ENCODE measurements at places on chromosomes 16 and 17.
A peak's percentile ranks its signal among the peaks of the same experiment; 100 is the strongest.

GRCh38 chr16:50607970-50608557 lies 59.9 kb downstream of the NKD1 start:
- no peak for DNase-seq

DNA sequence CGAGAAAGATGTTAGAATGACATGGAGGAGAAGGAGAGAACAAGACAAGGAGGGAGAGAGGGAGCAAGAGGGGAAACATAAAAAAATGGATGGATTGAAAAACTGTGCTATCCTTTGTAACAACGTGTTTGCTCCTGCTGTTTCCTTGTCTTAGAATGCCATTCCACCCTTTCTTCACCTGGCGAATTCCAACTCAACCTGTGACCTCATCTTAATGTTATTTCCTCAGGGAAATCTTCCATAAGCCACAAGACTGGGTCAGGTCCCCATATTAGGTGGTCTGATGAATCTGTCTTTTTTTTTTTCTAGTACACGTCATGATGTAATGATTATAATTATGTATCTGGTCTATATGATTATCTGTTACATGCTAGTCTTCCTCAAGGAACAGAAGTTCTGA lies 195.0 kb upstream of the MAF start:
- no peak for DNase-seq

GRCh38 chr17:45940826-45941225 lies 46.5 kb downstream of the MAPT start:
- DNase-seq = peak; percentile 60

GRCh38 chr17:13986855-13987254 lies 82.4 kb upstream of the COX10 start:
- no peak for DNase-seq

DNA sequence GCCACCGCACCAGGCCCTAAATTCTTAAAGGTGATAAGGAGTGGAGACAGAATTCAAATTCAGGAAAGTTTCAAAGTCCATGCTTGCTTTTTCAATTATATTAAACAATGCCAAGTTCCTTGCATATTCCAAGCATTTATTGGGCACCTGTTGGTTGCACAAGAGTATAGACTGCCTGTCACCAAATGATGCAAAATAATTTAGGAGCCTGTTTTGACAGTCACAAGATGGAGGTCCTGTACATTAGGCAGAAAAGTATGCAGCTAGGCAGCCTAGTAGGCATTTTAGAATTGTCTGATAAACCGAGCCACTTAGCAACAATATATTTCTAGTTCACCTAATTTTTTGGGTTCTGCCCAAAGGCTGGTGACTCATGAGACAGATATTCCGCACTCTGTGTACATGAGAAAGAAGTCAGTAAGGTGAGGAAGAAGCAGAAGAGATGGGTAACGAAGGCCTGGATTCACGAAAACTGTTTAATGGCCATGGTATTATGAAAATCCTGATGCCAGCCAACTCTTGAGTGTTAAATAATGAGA lies 7.3 kb downstream of the ACACA start:
- DNase-seq = no peak

DNA sequence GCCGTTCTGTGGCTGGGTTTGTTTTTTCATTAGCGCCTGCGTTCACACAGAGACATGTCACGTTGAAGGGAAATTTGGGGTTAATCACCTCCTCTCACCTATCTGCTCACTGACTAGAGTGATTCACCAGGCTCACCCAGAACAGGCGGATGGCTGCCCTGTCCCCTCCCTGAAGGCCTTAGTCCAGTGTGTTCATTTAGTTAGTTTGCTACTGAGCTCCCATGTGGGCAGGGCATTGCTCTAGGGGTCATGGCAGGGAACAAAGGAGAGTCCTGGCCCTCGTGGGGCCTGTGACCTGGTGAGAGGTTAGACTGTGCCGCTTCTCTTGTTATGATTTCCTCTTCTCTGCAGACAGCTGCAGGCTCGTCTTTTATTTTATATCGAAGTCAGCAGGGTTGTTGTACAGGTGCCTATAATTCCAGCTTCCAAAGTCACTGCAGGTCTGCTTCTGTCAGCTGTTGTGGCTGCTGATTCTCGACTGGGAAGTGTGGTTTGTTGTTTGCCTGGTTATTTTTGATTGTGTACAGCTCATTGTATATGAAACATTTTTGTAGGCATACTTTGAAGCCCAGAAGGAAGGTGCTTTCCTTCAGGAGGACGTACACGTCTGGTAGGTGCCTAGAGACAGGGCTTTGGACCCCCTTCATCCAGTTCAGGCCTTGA lies 73.4 kb upstream of the GSE1 start:
- no peak for DNase-seq

GRCh38 chr16:80803339-80804055 lies 901 bp downstream of the CDYL2 start:
- DNase-seq = peak; percentile 28

DNA sequence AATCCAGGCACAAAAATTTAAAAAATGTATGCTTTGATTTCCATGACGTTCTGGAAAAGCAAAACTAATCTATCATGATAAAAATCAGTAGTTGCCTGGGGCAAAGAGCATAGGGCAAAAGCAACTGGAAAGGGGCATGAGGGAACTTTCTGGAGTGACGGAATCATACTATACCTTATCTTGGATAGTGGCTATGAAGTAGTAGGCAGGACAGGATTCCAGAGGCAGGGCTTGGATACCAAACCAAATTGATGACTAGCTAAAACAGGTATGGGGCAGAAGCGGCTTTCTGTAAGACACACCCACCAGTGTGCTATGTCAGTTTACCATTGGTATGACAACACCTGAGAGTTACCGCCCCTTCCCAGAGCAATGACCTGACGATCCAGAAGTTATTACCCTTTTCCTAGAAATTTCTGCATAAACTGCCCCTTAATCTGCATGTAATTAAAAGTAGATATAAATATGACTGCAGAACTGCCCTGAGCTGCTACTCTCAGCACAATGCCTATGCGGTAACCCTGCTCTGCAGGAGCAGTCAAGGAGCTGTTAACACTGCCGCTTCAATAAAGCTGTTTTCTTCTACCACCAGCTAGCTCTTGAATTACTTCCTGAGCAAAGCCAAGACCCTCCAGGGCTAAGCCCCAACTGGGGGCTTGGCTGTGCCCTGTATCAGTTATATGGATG lies 56.7 kb downstream of the CFDP1 start:
- peak; percentile 33 for DNase-seq

- DNase-seq = no peak
Observed at GRCh38 chr16:3459401-3460090, 16.1 kb downstream of the NAA60 start.

Data from brain (organoid and tissue), 16 donors.